Activated B cell treated with CpG ODN at 0.5 μM for 24 hours (primary cell): ENCODE measurements at places on chromosomes 16 and 17. TPM values are rescaled to one million over a fixed set of nuclear protein-coding genes. Genes with fewer than 3 reads are reported as not detected.

DNA sequence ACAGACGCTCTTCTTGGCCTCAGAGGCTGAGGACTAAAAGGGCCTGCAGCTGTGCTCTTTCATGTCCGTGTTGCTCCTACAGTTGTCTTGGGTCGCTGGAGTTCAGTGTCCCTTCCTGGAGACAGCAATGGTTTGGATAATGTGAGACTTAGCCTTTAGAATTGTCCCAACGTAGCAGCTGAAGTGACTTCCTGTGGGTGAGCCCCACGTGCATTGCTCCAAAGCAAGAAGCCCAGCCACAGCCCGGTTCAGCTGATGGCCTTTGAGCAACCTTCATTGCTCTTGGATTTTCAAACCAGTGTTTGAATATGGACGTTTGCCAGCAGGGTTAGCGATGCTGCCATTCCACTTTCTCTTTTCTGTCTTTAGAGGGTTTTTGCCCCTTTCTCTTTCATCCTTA lies 19.7 kb downstream of the TMEM11 start:
- no peak for DNase-seq

The JUP gene
- 27.3 and 31.1 TPM in 2 replicates for total RNA-seq

The CSH1 gene
- not detected in 2 replicates for total RNA-seq

- DNase-seq = no peak
These were observed 11.5 kb upstream of the ZC3H18 start for GRCh38 chr16:88558457-88559442.

DNA sequence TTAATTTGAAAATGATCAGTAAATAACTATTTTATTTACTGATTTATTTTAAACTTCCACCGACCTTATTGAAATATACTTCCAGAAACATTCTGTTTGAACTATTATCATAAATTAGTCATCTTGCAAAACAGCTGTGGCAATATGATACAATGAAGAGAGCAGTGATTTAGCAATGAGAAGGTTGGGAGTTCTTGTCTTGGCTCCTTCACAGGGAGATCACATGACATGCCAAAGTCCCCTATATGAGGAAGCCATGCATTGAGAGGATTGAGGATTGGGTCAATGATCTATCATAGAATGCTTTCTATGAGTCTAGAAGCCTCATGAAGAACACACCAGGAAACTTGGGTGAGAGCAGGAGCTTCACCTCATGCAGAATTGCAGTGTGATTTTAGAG lies 222.7 kb downstream of the LGALS9B start:
- no peak for DNase-seq

The KRT17 gene
- total RNA-seq = not detected in 2 replicates

GRCh38 chr16:66003201-66003600 lies 363.3 kb upstream of the CDH5 start:
- DNase-seq = no peak

DNA sequence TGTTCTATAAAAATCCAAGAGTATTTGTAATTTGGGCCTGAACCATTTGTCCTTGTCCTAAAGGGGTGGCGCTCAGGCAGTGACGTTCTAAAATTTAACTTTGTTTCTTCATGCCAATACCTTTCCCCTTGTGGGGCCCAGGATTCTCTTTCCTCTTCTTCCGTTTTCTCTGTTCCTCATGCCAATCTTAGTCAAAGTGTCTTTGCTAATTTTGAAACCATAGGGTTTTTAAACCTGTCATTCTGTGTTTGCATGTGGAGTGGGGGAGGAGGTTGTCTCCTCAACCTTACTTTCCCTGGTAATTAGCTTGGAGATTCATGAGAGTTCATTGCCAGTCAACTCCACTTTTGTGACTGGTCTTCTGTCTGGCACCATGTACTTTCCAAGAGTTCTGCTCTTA lies 337.1 kb downstream of the MAF start:
- DNase-seq = no peak

GRCh38 chr16:31453255-31454204 lies 5.8 kb upstream of the ARMC5 start:
- DNase-seq = no peak

The ABCA10 gene
- 1.1 and 1.8 TPM in 2 replicates for total RNA-seq

GRCh38 chr17:11535231-11535630 lies 63.0 kb upstream of the DNAH9 start:
- DNase-seq = no peak

The FBXL19 gene
- 20.3 and 24.2 TPM in 2 replicates for total RNA-seq

The RNF40 gene
- total RNA-seq = 99.6 and 117 TPM in 2 replicates

- no peak for DNase-seq
These were observed at the start of gene CACNG4 for GRCh38 chr17:66963909-66964771. Gene CACNG4, plus strand, starts transcription at chr17:66964707. Its CDS starts 205 bp downstream, at chr17:66964912.

The PYY gene
- total RNA-seq = not detected in 2 replicates

GRCh38 chr17:36527621-36528250 lies 6.9 kb downstream of the MYO19 start:
- no peak for DNase-seq

The CCL4 gene
- total RNA-seq = 68.8 and 82.1 TPM in 2 replicates
